Activated CD4-positive, alpha-beta memory T cell treated with anti-CD3 and anti-CD28 coated beads for 36 hours (primary cell): ENCODE measurements at places on chromosomes 7 and 10. TPM values are rescaled to one million over a fixed set of nuclear protein-coding genes. Genes with fewer than 3 reads are reported as not detected.

GRCh38 chr7:25968205-25968993 is 183.6 kb upstream of the NFE2L3 start:
- DNase-seq, result peak; percentile 87

DNA sequence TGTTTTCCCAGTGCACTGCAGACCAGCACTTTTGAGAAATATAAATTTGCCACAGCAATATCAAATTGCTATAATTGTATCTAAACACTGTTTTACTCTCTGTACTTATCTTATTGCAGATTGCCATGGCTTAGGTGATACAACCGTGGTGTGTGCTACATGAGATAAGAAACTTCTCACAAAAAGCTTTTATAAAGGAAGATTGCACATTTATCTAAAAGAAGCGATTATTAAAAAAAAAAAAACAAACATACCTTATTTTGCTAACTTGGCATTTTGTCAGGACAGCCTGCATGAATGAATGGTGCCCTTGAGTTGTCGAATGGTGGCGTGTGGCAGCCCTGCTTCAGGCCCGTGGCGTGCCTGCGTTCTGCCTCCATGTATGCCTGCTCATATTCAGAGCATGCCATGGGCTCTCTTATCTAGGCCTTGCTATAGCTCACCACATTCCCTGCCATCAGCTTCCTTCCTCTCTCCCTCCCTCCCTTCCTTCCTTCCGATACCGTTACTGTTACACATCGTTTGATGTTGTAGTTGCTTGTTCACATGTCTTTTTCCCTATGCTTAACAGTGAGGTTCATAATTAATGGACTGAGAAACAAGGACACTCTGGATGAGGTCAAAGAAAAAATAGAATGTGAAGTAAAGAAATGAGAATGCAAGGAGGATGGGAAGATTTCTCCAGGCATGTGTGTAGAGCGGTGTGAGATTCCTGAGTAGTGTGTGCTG is 34.9 kb downstream of the PRKAR2B start:
- DNase-seq, result no peak

DNA sequence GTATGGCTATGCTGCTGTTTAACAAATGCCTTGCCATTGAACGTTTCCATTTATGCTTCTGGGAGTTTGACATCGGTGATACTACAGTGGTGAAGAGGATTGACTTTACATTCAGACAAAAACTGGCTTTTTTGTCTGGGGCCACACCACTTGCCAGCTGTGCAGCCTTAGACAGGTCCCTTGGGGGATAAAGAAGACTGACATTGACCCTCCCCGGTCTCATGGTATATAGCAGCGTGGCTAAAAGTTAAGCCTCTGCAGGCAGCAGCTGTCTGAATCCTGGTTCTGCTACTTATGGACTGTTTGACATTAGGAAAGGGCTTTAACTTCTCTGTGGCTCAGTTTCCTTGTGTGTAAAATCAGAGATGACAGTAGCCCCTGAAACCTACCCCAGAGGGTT is 42.0 kb upstream of the PTF1A start:
- DNase-seq, result no peak

DNA sequence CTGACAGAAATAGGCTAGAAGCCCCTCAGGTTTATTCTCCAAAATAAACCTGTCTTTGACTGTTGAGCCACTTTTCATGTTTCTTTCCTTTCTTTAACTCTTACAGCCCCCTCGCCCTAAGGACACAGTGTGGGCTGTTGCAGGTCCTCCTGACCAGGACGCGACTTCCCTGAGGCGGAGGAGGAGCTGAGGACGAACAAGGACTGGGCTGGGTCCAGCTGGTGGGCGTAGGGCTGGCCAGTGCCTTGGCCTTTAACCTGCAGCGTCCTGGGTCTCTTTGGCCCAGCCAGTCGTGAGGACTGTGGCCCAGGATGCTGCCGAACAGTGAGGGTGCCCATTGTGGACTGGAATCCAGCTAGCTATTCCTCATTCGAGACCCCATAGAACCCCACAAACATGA is 13.4 kb upstream of the BMS1 start:
- no peak for DNase-seq

DNA sequence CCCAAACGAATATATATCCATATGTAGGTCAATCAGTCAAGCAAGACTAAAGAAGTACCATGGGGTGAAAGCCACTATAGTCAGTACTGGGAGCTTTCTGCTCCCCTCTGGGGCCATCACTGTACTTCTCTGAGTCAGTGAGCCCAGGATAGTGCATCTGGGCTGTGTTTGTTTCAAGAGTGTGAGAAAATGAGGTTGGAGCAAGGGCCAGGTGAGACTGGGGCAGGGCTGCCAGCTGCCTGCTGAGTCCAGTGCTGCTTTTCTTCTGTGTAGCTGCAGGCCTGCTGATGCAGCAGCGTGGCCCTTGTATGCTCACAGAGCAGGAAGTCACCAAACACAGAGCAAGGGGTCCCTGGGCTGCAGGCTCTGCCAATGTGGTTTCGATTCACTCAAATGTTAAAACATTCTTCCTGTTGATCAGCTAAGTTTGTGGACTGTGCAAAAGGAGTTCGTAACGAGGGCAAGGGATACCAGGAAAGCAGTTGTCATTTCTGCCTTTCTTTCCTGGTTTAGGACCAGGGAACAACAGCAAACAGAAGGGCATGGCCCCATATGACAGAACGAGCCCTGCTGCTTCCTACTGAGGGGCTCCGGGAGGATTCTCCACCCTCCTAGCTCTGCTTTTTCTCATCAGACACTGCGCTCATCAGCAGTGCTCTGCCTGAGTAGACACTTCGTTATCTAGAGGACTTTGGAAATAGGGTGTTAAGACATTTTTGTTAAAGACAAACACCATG is 65.4 kb upstream of the TNS3 start:
- no peak for DNase-seq

DNA sequence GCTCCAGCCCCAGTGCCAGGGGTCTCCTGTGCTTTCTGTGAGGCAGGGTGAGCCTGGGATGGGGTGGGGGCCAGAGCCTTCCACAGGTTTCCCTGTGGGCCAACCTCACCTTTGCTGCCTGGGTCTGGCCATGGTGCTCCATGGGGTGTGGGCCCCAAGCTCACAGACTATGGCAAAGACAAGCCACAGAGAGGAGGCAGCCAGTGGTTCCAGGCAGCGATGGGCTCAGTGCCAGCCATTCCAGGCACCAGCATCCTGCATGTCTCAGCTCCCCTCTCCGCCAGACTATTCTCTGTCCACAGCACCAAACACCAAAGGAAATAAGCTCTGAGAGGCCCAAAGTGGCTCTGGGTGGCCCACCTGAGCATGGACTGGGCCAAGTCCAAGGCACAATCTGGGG is 133.5 kb downstream of the PTPN20 start:
- no peak for DNase-seq

- DNase-seq, result no peak
Measured at GRCh38 chr10:34262985-34263384, 552.1 kb downstream of the PARD3 start.

GRCh38 chr10:129760003-129760315 is 204.1 kb downstream of the EBF3 start:
- DNase-seq, result no peak

DNA sequence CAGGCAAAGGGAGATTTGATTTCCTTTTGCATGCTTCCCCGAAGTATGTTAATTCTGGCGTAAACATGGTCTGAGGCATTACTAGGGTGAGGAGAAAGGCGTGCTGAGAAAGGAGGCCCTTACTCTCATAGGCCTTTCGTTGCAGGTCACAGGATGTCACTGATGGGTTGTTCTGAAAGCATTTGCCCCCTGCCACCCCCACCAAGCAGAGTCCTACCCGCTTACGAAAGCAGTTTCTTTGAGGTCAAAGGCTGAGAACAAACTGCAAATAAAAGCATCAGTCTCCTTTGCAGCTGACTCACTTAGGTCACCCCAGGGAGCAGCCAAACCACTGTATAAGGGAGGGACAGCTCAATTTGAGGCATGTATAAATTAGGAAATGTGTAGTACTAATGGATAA is 57.1 kb downstream of the BPGM start:
- no peak for DNase-seq

GRCh38 chr10:62653254-62653653 is 151.3 kb upstream of the ADO start:
- DNase-seq, result no peak

DNA sequence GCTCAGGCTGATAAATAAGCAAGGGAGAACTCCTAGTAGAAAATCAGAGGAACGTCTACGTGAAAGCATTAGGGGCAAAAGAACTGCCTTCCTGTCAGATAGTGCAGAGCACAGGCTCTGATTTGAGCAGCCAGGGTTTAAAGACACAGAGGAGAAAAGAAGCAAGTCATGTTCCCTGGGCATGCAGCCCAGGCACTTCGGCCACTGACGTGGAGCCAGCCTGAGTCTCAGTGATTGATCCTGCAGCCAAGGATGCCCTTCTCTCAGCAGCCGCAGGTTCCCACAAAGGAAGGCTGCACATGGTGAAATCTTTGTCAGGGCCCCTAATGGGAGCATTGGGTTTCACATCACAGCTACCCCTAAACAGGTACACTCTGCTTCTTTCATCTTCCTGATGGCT is 161.7 kb upstream of the HPS1 start:
- DNase-seq, result no peak

DNA sequence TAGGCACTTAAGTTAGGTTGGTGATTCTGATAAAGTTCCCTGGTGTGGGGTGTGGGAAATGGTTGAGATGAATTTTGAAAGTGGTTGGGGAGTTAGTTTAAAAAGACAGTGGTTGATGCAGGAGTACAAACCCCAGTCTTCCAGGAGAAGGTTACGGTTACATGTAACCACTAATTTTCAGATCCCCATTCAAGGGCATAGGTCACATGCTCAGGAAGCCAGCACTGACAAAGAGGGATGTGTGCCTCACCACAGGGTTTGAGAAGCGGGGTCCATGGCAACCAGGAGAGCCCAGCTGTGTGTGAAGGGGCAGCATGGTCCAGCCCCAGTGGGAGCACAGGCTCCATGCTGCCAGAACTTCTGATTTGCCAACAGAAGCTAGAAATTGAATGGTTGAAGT is 144.2 kb downstream of the MDFIC start:
- no peak for DNase-seq

GRCh38 chr7:96238474-96238873 is 83.4 kb downstream of the SLC25A13 start:
- no peak for DNase-seq

GRCh38 chr7:47207956-47208355 is 374.0 kb downstream of the TNS3 start:
- no peak for DNase-seq

DNA sequence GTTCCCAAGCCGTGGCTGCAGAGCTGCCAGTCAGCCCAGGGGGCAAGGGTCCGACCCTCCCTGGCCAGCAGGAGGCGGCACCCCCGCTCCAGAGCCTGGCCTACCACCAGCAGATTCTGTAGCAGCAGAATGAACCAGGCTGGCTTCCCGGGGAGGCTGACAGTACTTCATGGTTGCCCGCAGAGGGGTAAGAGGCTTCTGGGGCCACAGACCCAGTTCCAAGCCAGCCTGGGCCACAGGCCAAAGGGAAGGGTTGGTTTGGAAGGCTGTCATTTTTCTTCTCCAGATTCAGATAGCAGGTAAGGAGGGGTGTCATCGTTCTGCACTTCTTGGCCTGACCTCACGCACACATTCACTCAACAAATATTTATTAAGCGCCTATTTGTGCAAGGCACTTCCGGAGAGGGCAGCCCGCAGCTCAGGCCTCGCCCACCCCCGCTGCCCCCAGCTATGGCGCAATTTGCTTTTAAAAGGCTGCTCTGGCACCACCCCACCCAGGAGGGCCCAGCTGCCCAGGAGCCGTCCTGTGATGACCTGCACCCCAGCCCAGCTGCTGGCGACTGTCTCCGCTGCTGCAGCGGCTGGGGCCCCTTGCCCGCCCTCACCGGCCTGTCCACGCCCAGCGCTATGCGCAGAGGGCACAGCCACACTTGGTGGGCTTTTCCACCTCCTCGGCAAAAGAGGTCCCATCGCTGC is 168.5 kb downstream of the LCOR start:
- DNase-seq, result no peak

- no peak for DNase-seq
Measured at GRCh38 chr10:33160151-33160550, 174.3 kb downstream of the NRP1 start.

DNA sequence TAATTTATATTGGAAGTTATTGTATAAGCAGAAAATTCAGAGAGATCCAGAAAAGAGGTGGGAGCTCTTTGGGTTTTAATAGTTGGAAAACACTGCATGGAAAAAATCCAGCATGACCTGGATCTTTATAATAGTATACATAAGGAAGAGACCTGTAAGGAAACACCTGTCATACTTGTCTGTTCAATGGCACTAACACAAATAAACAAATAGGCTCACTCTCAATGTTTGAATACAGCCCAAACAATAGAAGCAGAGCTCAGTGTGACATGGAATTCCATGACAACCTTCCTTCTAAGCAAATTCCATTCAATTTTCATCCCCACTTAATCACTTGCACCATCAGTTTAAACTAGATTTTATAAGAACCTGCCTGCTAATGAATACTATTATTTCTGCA is 31.7 kb downstream of the CISD1 start:
- no peak for DNase-seq

- DNase-seq, result no peak
Measured at GRCh38 chr10:31771331-31771831, 157.2 kb downstream of the ARHGAP12 start.

DNA sequence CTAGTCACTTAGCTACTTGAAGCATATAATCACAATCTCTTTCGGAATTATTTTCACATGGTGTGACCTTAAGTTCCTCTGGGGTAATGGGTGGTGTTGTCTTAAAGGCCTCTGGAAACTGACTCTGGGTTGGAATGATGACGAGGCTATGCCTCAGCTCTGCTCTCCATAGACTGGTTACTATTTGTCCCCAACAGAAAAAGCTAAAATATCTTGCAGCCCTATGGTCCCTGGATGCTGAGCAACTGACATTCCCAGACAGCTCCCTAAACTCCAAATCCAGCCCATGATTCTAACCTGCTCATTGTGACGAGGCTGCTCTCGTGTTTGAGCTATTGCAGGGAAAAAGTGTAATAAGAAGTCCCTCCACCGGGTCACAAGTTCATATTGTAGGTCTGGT is 51.6 kb downstream of the HBP1 start:
- DNase-seq, result no peak

DNA sequence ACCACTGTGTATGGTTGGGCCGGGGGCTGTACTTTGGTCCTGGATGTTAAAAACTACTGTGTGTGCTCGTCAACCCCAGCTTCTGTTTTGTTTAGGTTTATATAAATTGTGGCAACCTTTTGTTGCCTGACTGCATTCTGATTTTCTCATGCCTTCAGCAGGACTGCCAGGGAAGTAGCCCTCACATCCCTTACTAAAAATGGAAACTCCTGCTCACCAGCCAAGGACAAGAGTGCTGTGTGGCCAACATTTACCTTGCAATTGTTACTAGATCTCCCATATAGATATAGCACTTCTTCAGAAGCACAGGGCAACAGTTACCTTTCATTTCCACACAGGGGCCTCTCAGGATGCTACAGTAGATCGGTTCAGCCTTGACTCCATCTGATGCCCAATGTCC is 174.4 kb downstream of the TAX1BP1 start:
- DNase-seq, result no peak

GRCh38 chr7:47737601-47738000 is 155.7 kb upstream of the TNS3 start:
- DNase-seq, result no peak

Gene ZNF503
- 0.56 TPM for total RNA-seq

Gene HEPACAM2
- total RNA-seq, result not detected

Gene FAM25G
- total RNA-seq, result not detected

Gene NUTM2A
- 0.17 TPM for total RNA-seq
